Tibial nerve (tissue), 4 donors: ENCODE measurements at places on chromosomes 2 and 18. TPM values are rescaled to one million over a fixed set of nuclear protein-coding genes. Genes with fewer than 3 reads are reported as not detected.

- DNase-seq: no peak
Measured at GRCh38 chr2:148926981-148927401, 52.0 kb downstream of the KIF5C start.

SERPINB12 gene
- not detected for total RNA-seq

DNA sequence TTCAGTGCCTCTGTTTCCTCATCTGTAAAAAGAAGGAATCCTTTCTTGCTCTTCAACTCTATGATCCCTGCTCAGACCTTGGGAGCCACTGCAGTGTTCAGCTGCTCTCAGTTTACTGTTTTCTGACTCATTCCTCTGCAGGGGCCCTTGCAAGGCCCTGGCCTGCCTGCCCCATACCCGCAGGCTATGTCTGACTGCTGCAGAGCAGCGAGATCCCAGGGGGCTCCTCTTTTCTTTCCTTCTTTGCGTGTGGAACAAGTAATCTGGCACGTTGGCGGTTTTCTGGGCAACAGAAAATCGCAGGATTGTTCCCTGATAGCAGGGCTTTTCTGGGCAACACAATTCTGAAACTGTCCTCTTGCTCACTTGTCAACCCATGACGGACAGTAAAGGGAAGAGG is 376.0 kb downstream of the DCC start:
- DNase-seq: no peak

ANTXR1 gene
- total RNA-seq: 53.7 TPM

ALPP gene
- not detected for total RNA-seq

GRCh38 chr2:212409560-212409959 is 129.0 kb downstream of the ERBB4 start:
- no peak for DNase-seq

DNA sequence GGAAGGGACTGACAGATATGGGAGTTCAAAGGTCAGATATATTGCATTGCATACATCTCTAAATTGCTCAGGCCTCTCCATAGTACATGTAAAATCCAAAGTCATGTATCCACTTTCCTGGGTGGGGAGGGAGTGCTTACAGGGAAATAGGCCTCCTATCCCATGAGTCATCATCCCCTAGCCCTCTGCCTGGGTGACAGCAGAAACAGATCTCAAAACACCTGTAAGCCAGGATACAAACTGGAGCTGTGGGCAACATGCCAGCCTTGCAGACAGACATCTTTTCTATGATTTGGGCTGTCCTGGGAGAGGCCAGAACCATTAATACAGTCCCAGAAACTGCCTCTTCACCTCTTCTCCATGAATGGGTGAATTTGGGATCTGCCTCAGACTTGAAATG is 4.8 kb downstream of the ALK start:
- no peak for DNase-seq

CIB4 gene
- total RNA-seq: not detected

- DNase-seq: no peak
Measured at GRCh38 chr2:128779301-128780095, 460.8 kb upstream of the HS6ST1 start.

DNA sequence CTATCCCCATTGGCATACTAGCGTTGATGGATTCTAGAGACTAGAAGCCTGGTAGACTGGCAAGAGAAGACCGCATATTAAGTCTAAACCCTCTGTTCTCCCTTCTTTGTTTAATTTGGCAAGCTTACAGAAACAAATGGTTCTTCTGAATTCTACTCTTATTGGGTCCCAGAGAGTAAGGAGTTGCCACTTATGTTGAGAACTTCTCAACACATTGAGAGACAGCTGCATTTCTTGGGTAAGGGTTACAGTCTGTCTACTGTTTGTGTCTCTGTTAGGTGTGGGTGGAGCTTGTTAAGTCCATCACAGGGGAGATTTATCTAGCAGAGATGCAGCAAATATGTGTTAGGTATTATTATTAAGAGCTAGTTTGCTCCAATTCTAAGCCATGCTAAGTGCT is 435.8 kb upstream of the MEIS1 start:
- no peak for DNase-seq

DNA sequence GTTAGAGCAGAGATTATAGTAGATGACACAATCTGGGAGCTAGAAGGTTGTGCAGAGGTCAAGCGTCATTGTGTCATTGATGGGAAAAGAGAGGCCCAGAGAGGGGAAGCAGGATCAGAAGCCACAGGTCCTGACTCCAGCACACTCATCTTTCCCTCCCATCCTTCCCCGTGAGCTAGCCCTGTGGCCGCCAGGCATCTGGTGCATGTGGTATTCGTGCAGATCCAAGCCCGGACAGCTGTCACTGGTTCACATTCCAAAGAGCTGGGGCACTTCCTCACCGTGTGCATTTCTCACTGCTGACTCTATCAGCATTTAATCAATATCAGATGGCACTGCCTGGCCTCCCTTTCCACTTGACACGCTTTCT is 94.1 kb upstream of the THOC1 start:
- peak; percentile 23 for DNase-seq
